Activated T-cell treated with anti-CD3 and anti-CD28 coated beads, Interleukin-2, amount 50 U/mL, for 48 hours (primary cell): ENCODE measurements at places on chromosomes 3 and 15.
A peak's percentile ranks its signal among the peaks of the same experiment; 100 is the strongest.

GRCh38 chr3:27585429-27585828 lies 101.2 kb upstream of the SLC4A7 start:
- DNase-seq = no peak

GRCh38 chr15:70437089-70437488 lies 326.3 kb downstream of the UACA start:
- DNase-seq = peak; percentile 10

- no peak for DNase-seq
Observed at GRCh38 chr15:78104566-78105475, 12.5 kb downstream of the SH2D7 start.

DNA sequence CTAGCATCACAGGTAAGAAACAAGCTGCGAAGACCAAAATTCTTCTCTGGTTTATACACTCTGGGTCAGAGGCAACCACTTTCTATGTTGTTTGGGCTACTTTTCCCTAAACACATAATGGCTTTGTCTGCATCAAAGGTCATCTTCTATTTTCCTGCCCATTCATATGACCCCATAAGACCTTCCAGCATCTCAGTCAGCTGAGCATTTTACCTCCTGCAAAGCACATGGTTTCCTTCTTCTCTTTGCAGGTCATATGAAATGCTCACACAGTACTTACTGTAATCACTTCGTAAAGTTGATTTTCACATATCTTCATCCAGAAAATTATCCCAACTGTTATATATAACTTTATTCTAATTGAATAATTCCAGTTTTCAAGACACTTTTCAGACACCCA lies 34.8 kb downstream of the LIPC start:
- DNase-seq = no peak

DNA sequence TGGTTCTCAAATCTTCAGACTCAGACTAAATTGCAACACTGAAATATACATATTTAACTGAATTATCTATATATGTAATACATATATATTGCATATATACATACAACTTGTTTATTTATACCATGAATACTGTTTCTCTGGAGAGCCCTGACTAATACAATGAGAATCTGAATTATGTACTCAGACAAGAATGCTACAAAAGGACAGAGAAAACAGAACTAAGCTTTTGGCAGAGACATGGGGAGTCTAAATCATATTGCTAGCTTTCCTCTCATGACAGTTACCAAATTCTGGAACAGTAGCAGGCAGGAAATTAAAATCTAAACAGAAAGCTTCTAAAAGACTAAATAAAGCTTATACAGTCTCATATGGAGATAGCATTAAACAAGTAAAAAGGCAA lies 142.4 kb upstream of the KCNMB2 start:
- no peak for DNase-seq

- DNase-seq = no peak
Observed at GRCh38 chr15:52090193-52090592, 22.4 kb downstream of the BCL2L10 start.

DNA sequence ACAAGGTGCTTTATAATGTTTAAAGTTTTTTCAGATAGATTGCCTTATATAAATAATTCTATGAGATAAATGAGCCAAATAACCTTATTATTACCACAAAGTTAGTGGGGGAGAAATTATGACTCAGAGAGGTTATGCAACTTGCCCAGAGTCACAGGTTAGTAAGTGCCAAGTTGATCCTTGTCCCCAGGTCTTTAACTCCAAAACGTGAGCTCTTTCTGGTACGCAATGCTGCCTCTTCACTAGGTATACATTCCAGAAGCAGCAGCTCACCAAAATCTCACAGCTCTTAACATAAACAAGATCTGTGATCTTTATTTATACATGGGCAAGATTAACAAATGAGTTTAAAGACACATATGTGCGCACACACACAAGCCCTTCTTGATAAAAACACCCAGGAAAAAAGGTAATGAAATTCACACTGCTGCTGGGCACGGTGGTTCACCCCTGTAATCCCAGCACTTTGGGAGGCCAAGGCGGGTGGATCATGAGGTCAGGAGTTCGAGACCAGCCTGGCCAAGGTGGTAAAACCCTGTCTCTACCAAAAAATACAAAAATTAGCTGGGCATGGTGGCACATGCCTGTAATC lies 59.8 kb upstream of the NR2F2 start:
- DNase-seq = no peak

DNA sequence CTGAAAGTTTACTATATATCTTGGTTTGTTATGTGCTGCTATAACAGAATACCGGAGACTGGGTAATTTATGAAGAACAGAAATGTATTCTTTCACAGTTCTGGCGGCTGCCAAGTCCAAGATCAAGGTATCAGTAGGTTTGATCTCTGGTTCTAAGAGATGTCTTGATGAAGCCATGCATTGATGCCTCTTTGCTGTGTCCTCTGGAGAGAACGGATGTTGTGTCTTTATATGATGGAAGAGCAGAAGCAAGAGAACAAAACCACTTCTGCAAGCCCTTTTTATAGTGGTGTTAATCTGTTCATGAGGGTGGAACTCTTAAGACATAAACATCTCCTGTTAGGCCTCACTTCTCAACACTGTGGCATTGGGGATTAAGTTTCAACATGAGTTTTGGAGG lies 62.7 kb downstream of the TCF12 start:
- DNase-seq = no peak

GRCh38 chr15:46848704-46849103 lies 868.6 kb upstream of the SEMA6D start:
- DNase-seq = no peak

DNA sequence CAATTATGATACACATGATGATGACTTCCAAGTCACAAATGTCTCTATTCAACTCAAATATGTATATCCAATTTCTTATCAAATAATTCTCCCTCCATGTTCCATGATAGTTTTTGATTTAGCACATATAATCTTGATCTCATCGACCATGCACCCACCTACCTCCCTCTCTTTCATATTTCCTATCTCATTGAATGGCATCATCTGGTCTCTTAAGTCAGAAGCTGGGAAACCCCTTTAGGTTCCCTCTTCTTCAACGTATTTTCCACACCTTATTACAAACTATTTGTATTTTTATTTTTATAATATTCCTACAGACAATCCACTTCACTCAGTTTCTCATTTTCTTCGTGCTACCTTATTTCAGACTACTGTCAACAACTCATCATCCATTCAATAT lies 56.9 kb upstream of the DPH6 start:
- no peak for DNase-seq

- DNase-seq = no peak
Observed at GRCh38 chr15:32716216-32716914, 1.4 kb upstream of the GREM1 start.
